ENCODE measurements at places on chromosomes 1 and 21.

DNA sequence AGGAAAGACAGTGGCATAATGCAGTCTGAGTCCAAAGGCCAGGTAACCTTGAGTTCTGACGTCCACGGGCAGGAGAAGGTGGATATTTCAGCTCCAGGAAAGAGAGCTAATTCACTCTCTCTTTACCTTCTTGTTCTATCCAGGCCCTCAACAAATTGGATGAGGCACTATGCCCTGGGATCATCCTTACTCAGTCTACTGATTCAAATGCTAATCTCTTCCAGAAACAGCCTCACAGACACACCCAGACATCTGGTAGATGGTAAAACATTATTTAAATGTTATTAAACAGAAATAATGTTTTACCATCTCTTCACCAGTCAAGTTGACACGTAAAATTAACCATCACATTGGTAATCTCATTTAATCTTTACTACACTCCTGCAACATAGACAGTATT lies 73.0 kb downstream of the RBM11 start:
- no peak for DNase-seq

GRCh38 chr1:76015478-76016103 lies 59.0 kb upstream of the ST6GALNAC3 start:
- DNase-seq, result no peak

DNA sequence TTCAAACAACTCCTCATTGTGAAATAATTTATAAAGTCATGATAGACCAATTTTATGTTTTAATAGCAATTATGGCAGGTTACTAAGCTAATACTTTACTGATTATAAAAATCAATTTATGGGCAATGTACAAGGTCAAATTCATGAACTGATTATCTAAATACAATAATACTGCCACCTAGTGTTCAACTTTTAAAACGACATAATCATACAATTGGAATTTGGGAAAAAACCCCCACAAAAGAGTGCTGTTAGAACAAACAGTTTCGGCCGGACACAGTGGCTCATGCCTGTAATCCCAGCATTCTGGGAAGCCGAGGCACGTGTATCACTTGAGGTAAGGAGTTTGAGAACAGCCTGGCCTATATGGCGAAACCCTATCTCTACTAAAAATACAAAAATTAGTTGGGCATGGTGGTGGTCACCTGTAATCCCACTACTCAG lies 14.0 kb downstream of the GTF2B start:
- DNase-seq, result no peak

DNA sequence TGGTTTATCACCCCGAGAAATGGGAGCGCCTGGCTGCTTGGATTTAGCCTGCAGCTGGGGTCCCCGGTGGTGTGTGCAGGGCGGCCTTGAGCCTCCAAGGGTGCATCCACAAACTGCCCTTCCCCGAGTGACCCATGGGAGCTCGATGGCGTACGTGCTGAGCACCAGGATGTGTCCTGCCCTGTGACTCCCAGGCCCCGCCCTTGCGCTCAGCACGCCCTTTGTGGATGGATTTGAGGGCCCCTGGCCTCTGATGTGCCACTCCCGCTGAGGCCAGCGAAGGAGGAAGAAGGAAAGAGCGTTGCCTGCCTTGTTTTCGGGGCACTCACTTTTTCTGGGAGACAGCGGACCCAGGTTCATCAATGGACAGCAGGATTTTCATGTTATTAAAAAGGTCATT lies 1.7 kb upstream of the TFF3 start:
- DNase-seq, result no peak

- no peak for DNase-seq
Measured at GRCh38 chr1:181518152-181518551, 34.8 kb downstream of the CACNA1E start.

DNA sequence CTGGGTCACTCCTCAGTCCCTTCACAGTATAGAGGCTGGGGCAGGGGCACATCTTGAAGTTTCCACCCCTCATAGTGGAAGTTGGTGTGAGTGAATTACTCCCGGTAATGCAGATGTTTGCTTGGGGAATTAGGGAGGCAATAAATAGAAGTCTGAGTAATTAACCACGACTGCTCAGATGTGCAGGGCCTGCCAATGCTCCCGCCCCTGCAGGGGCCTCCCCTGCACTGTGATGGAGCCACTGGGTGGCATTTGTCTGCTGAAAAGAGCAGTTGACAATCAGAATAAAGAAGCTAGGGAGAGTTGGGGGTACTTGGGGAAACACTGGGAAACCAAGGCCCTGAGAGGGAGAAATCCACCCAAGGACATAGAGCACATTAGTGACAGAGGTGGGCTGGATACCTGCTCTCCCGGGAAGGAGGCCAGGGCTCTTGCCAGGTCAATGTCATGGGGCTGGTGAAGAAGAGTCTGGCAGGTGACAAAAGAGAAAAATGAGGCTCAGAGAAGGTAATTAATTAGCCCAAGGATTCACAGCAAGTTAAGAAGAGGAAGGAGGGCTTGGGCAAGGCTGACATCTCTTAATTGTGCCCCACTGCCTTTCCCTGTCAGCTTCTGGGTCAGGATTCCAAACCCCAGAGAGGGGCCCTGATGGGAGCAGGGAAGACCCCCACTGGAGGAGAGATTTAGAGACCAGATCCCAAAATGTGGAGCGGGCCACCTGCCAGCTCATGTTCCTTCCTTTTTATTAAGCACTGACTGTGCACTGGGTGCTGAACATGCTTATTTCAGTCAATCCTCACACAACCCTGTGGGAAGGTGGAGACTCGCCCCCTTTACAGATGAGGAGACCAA lies 436.2 kb downstream of the MATN1 start:
- DNase-seq, result no peak

DNA sequence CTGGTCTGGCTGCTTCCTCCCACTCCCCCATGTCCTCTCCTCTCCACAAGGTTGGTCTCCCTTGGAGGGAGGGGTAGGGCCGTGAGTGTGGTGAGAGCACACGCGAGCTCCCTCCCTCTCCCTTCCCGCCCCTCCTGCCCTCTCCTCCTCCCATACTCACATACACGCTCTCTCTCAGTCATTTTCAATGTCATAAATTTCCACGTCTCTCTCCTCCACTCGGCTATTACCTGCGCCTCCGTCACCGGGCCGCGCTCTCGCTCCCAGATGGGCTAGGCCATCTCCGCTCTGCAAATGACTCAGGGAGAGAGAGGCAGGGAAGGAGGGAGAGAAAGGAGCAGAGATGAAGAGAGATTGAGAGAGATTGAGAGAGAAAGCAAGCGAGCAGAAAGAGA lies 36.7 kb upstream of the DMBX1 start:
- no peak for DNase-seq

DNA sequence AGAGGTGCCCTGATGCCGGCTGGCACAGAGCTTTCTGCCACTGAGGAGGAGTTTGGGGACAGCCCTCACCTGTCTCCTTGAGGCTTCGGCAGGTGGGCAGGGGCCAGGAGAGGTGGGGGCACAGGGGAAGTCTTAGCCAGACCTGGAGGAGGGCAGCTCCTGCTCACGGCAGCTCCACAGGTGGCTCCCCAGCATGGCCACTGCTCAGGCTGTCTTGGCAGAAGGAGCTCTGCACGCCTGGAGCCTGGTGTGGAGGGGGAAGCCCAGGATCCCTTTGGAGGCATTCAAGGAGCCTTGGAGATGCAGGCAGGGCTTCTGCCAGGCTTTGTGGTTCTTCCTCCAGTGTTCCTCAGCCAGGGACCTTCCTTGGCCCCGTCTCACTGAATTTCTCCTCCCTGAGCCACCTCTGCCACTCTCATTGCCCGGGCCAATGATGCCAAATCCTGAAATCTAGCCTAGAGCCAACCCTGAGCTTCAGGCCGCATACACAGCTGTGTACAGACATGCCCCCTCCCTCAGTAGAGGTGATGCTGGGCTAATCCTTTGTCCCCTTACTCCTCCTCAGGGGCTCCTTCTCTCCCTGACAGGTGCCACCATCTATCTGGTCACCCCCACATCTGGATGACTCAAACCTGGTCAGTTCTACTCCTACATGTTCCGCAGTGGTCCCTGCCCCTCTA lies 251.8 kb upstream of the VAMP3 start:
- DNase-seq, result no peak

- no peak for DNase-seq
Measured at GRCh38 chr1:245087723-245088122, 67.1 kb upstream of the KIF26B start.

- DNase-seq, result no peak
Measured at GRCh38 chr1:88768816-88769215, 84.7 kb downstream of the PKN2 start.

Data from NCI-H460 (cell line).